Activated T-cell treated with anti-CD3 and anti-CD28 coated beads for 1 hour (primary cell): ENCODE measurements at places on chromosomes 2 and 18.

DNA sequence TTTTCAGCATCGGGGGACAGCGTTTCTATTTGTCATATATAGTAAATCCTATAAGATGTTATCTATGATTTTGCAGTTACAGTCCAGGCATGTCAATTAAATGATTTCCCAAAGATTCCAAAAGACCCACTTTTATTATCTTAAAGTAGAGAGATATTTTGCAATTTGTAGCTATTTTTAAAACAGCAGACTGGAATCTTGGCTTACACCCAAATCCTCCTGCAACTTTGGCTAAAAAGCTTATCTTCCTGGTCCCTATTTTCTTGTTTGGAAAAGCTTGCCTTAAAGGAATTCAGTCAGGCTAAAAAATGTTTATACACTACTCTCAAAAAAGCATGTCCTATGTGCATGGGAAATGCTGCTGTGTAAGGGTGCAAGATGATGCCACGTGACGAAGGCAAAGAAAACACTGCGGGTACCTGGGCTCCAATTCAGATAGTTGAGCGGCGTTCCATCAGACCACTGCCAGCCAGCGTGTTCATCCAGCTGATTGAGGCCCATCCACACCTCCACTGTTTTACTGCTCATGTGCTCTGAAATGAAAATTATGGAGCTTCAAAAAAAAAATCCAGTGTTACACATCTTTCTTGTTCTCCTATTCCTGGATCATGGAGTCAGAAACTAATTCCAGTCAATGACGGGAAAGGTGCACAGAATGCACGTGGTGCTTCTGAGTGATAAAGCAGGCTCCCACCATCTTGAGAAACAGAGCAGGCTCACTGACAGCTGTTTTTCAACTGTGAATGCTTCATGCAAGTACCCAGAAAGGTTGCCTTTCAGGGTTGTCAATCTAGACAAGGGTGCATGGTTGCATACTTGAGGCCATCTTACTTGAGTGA is 33.8 kb downstream of the PLA2R1 start:
- DNase-seq = no peak

- no peak for DNase-seq
These were observed 95.5 kb upstream of the SNTG2 start for GRCh38 chr2:855177-855576.

DNA sequence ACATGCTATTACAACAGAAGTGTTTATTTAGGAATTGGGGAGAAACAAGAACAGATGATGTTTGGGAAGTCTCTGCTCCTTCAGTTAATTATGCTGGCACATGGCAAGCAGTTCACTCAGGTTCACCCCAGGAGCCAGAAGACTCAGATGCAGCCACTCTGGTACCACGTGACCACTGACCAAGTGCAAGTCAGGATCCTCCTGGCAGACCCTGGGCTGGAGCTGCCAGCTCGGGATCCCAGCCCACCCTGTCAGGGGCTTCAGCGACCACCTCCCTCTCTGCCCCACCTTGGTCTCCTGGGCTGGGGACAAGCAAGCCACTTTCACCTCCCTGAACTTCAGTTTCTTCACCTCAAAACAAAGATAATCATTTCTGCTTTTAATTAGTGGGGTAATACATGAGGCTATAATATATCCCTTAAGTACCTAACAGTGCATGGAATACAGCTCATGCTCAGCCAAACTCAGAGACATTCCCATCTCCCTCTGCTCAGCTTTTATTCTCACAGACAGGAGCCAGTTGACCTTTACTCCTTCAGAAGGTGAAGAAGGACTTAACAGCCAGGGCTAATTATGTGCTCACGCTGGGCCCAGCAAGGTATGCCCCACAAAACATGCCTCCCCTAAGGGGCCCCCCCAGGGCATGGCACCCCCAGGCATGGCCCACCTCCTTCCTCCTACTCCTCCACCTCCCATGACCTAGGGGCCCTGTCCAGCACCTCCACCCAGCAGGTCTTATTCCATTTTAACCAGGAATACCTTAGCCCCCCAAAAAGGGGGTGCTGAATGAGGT is 11.8 kb downstream of the CRACDL start:
- no peak for DNase-seq

DNA sequence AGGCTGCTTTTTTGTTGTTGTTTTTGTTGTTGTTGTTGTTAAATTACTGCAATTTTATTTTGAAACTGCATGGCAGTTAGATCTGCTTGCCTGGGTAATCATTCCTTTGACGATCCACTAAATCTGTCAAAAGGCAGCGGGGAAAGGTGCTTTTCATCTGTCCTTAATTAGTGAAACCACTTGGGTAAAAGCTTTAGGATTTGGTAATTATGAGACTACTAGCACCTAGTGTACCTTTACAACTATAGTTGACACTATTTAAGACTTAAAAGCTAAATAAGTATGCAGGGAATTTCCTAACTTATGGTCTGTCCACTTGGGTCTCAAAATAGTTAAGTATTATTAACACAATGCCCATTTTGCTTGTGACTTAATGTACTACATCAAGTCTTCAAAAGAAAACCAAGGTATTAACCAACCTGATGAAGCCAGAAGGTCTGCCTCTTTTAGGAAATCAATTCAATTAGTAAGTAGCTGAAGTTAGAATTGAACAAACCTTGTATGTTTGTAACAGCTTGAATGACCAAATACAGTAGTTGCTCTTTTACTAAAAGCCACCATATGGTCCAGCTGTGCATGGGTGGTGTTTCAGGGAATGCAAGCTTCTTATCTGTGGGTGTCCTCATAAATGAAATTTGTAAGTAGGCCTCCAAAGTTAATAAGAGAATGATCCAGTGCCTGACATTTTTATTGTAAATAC is 44.8 kb downstream of the NAB1 start:
- DNase-seq = no peak

GRCh38 chr18:26429535-26430226 is 118.7 kb downstream of the KCTD1 start:
- no peak for DNase-seq

- no peak for DNase-seq
These were observed 141.0 kb downstream of the NR4A2 start for GRCh38 chr2:156191527-156191926.

- no peak for DNase-seq
These were observed 65.3 kb upstream of the FOXI3 start for GRCh38 chr2:88517759-88518201.

GRCh38 chr2:155190342-155190741 is 491.8 kb downstream of the KCNJ3 start:
- DNase-seq = no peak

- no peak for DNase-seq
These were observed 1.7 kb upstream of the TMEM185B start for GRCh38 chr2:120224735-120225548.

- DNase-seq = no peak
These were observed 893.9 kb upstream of the ACVR2A start for GRCh38 chr2:146950911-146951310.

DNA sequence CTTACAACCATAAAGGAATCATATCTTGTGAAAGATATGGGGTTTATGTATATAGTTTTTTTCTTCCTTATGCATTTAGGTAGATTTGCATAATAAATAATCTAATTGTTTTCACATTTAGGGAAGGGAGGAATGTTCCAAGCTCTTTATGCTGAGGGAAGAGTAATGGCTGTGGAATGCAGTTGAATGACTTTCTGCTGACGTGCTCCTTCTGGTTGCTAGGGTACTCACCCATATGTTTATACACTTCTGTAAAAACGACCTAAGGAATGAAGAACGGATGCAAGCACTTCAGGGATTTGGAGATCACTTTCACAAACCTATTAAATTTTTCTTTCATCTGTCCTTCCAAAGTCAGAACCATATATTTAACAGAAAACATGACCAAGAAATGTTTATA is 29.2 kb upstream of the PPP4R1 start:
- no peak for DNase-seq

- no peak for DNase-seq
These were observed 184.3 kb downstream of the CYRIA start for GRCh38 chr2:16481351-16481750.

DNA sequence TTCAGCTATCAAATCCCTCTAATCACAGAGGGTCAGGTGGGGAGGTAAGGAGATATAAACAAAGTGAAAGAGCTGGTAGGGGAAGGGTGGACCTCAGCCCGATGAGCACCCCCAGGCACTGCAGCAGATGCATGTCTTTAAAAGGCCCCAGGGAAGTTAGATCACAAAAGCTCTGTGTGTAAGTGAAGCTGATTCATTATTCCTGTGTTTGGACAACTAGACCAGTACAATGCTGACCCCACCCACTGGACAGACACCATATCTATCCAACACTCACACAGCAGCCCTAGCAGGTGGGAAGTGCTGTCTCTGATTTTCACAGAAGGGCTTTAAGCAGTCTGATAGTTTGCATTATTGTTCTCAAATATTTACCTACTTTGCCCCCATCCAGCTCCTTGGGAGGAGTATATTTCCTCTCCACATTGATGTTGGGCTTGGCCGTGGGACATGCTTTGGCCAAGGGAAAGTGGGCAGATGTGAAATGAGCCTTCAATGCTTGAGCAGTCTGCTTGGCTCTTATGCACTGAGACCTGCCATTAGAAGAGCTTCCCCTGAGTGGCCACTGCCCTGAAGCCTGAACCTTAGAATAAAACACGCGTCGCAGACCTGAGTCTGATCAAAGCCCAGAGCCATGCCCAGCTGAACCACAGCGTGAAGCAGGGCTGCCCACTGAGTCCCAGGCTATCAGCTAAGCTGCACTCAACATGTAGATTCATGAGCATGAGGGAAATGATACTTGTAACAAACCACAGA is 111.4 kb downstream of the COPS8 start:
- no peak for DNase-seq
